Ecto neural progenitor cell (in vitro differentiated cells): ENCODE measurements at places on chromosomes 2 and 18.

GRCh38 chr2:126645211-126645618, 10.7 kb upstream of the GYPC start:
- DNase-seq = no peak

GRCh38 chr2:86442642-86443005, 1.5 kb downstream of the KDM3A start:
- peak; percentile 76 for DNase-seq

GRCh38 chr2:110097506-110098220, 18.0 kb downstream of the MALL start:
- DNase-seq = no peak

GRCh38 chr2:30781961-30782533, 25.2 kb downstream of the CAPN13 start:
- no peak for DNase-seq

DNA sequence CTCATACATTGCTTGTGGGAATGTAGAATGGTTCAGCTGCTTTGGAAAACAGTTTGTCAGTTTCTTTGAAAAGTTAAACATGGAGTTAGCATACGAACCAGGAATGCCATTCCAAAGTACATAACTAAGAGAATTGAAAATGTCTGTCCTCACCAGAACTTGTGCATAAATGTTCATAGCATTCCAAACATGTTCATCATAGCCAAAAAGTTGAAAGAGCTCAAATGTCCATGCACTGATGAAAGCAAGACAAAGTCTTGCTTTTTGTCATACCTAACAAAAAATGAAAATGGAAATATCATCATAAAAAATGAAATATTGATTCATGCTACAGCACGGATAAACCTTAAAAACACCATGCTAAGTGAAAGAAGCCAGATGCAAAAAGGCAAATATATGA, 408.8 kb upstream of the UBE2E3 start:
- DNase-seq = no peak

GRCh38 chr2:239323447-239323846, 77.4 kb downstream of the HDAC4 start:
- DNase-seq = peak; percentile 19

DNA sequence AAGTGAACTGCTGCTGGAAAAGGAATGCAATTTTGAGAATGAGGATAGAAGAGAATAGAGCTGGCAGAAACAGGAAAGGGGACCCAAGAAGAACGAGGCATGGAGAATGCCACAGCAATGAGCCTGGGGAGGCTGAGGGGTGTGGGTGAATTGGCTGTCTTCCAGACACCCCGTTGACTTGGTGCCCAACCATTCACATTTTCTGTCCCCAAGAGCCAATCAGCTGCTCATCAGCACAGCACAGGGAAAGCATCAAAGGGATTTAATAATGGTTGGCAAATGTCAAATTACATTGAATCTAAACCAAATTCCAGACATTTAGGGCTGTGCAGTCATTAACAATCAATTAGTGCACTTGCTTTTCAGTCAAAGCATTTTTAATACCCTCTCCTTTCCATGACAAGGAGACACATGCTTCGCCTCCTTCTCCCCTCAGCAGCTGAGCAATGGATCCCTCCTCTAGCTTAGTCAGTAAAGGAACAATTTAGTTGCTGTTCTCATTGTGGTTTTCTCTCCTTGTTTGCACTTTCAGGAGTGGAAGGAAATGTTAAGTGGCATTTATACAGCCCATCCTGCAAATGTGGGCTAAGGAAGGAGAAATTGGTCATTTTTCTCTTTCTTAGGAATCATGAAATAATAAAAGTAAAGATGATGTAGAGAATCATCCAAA, 98.8 kb downstream of the KLF7 start:
- no peak for DNase-seq

DNA sequence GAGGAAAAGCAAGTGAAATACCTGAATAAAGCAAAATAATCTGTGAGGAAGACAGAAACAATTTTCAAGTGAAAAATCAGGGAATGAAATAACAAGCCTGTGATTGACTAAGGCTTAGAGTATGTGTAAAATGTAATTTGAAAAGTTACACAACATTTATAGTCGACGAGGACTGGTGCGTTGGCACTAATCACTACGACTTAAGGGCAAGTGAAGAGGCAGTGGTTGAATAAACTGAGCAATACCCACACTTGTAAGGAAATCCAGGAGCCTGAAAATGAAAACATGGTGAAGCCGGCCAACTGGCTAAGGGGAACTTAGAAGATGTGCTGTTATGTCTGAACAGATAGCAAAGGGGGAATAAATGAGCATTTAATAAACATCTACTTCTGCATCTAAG, 13.4 kb downstream of the DOK1 start:
- DNase-seq = no peak

GRCh38 chr2:159706385-159706980, 5.8 kb upstream of the MARCHF7 start:
- DNase-seq = no peak

DNA sequence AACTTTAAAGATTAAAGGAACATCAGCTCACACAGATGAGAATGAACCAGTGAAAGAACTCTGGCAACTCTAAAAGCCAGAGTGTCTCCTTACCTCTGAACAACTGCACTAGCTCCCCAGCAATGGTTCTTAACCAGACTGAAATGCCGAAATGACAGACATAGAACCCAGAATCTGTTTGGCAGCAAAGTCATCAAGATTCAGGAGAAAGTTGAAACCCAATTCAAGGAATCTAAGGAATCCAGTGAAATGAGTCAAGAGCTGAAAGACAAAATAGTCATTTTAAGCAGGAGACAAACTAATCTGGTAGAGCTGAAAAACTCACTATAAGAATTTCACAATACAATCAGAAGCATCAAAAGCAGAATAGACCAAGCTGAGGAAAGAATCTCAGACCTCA, 72.0 kb downstream of the STRADB start:
- no peak for DNase-seq

GRCh38 chr2:44453259-44453658, 91.5 kb downstream of the CAMKMT start:
- no peak for DNase-seq

DNA sequence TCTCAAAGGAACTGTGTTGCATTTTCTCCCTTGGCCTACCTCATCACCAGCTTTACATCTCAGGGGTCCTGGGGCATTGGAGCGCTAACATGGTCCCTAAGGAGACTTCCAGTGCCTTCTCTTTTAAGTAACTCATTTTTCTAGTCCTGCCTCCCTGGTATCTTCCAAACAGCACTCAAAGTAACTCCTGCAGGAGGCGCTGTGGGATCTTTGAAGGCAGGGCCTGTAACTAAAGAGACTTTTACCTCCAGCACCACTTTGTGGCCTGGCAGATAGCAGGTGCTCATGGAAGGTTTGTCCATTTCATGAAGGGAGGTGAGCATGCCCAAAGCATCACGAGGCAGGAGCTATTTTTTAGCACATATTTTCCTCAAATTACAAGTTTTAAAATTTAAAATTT, 411.0 kb upstream of the GYPC start:
- DNase-seq = peak; percentile 71

DNA sequence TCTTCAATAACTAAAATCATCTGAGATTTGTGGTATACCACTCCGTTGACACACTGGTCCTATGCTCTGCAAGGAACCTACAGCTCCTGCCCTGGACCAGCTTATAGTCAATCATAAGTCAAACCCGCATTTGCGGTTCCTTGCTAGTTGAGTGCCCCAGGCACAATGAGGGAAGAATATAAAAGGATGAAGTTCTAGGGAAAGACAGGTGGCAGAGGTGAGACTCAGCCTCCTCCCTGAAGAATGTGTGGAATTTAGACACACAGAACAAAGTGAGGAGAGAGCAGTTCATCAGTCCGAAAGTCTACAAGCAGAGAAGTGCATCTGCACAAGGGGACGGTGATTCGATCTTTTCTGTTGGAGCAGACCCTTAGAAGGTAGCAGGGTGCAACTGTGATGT, 615.0 kb upstream of the FANCL start:
- no peak for DNase-seq

DNA sequence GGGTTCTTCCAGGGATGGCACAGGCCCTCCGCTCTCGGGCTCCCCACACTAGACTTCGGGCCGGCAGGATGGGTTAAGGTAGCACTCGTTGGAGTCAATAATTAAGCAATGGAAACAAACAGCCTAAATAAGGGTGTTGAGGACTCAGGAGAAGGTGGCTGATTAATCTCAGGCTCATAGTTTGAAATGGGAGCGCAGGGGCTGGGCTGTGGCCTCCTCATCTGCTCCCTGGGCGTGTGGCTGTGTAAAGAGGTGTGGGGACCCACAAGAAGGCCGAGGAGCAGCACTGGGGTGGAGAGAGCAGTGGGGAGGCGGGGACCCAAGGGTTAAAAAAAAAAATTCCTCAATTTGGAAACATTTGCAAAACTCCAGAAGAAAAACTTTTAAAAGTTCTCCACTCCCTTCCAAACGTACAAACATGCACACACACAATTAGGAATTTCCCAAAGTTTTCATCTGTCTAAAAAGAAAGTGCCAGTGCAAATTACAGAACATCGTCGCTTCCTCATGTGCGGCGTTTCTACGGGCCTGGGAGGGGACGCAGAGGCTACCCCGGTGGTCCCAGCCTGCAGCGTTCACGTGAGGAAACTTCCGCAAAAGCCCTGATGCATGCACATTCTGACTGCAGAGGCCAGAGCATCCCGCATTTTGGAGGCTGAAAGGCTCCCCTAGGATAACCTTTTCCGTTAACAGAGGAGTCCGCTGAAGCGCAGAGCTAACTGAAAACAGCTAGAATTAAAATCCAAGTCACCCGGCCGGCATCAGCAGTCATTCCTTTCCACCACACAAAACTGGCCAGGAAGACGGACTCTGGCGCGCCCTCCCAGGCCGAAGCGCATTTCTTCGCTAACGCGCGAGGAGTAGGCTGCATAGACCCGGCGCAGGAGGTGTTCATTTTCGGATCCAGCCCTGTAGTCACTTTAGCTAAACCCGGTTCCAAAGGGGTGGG, 1.0 kb upstream of the TUBB6 start:
- DNase-seq = peak; percentile 70

GRCh38 chr18:38525039-38525438, 959.4 kb upstream of the CELF4 start:
- no peak for DNase-seq

GRCh38 chr2:161956738-161957137, 117.3 kb downstream of the DPP4 start:
- no peak for DNase-seq

- no peak for DNase-seq
Measured at GRCh38 chr2:109549016-109549590, 64.7 kb downstream of the SEPTIN10 start.

DNA sequence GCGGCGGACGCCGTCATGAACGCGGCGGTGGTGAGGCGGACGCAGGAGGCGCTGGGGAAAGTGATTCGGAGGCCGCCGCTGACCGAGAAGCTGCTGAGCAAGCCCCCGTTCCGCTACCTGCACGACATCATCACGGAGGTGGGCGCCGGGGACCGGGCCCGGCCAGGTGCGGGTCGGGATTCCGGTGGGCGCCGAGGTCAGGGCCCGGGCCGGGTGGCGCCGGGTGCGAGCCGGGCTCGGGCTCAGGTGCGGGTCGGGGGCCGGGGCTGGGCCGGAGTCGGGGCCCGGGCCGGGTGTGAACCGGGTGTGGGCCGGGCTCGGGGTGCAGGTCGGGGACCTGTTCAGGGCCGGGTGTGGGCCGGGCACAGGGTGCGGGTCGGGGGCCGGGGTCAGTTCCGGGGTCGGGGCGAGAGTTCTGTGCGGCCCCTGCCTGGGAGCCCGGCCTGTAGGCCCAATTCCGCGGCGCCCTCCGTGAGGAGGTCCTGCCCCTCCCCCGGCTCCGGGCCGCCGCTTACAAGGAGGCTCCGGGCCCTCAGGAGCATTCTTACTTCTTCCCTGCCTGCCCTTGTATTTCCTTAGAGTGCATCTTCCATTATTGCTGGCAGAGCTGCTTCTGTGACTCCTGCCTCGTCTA, 447 bp downstream of the TRAF3IP1 start:
- DNase-seq = no peak
